ENCODE measurements at places on chromosomes 1 and 21.

DNA sequence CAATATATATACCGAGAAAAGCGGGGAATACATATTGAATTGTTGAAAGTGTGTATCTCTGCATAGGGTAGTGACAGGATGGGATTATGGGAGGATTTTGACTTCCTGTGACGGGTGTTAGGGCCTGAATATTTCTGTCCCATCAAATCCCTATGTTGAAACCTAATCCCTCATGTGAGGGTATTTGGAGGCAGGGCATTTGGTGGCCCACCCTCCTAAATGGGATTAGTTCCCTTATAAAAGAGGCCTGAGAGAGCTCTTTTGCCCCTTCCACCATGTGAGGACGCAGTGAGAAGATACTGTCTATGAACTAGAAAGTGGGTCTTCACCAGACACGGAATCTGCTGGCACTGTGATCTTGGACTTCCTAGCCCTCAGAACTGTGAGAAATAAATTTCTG lies 137.3 kb downstream of the ZSCAN20 start:
- no peak for DNase-seq
- no peaks in the 10 kb centered on the region for H3K36me3 ChIP-seq
- no peak overlapping the region for H3K4me3 ChIP-seq
- H3K27ac ChIP-seq: no peak overlapping the region

- DNase-seq: no peak
- H3K36me3 ChIP-seq: no peaks in the 10 kb centered on the region
- peaks cover 4% of the 10 kb centered on the region for H3K4me1 ChIP-seq
Observed at GRCh38 chr1:169245706-169246105, 121.9 kb downstream of the NME7 start.

- no peak overlapping the region for H3K27ac ChIP-seq
- no peaks in the 10 kb centered on the region for H3K36me3 ChIP-seq
- H3K4me3 ChIP-seq: no peak overlapping the region
- H3K4me1 ChIP-seq: no peaks in the 10 kb centered on the region
Observed at GRCh38 chr1:194227161-194227560, 1040.7 kb upstream of the B3GALT2 start.

- no peak for DNase-seq
- H3K36me3 ChIP-seq: peaks cover 33% of the 10 kb centered on the region
- H3K27me3 ChIP-seq: no peaks in the 10 kb centered on the region
Observed at GRCh38 chr1:35856964-35857363, 26.0 kb upstream of the AGO1 start.

GRCh38 chr1:114033216-114033706 lies 54.0 kb downstream of the OLFML3 start:
- DNase-seq: no peak
- H3K27me3 ChIP-seq: no peaks in the 10 kb centered on the region
- H3K4me1 ChIP-seq: peaks cover 6% of the 10 kb centered on the region
- no peak overlapping the region for H3K4me3 ChIP-seq

DNA sequence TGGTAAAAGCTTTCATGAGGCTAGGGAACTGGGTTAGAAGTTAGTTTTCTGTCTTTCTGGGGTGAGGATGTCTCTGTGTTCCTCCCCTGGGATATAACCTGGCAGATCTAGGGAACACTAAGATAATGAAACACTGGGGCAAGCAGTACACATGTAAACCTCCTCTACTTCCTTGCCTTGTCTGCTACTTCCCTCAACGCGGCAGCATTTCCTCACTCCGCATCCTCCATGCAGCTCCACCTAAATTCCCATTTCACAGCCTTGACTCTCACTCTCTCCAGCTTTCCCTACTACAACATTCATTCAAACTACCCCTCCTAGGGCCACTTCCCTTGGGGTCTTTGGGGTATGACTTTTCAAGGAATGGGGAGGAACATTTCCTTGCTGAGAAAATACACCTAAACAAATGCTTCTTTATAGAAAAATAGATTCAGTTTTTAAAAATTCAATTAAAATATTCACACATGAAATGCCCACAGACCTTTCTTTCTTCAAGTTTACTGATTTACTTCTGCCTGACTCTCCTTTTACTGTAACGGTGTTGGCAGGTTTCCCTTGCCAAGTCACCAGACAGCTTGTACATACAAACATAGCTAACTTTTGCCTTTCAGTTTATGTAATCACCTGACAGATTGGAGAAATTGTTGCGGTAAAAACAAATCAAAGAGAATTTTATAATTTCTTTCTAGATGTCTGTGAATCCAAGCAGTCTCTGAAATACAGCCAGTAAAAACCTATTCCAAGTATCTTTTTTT lies 90.1 kb downstream of the TNFSF18 start:
- no peaks in the 10 kb centered on the region for H3K27me3 ChIP-seq
- DNase-seq: no peak
- H3K4me1 ChIP-seq: peaks cover 5% of the 10 kb centered on the region
- no peak overlapping the region for H3K4me3 ChIP-seq
- H3K36me3 ChIP-seq: no peaks in the 10 kb centered on the region

DNA sequence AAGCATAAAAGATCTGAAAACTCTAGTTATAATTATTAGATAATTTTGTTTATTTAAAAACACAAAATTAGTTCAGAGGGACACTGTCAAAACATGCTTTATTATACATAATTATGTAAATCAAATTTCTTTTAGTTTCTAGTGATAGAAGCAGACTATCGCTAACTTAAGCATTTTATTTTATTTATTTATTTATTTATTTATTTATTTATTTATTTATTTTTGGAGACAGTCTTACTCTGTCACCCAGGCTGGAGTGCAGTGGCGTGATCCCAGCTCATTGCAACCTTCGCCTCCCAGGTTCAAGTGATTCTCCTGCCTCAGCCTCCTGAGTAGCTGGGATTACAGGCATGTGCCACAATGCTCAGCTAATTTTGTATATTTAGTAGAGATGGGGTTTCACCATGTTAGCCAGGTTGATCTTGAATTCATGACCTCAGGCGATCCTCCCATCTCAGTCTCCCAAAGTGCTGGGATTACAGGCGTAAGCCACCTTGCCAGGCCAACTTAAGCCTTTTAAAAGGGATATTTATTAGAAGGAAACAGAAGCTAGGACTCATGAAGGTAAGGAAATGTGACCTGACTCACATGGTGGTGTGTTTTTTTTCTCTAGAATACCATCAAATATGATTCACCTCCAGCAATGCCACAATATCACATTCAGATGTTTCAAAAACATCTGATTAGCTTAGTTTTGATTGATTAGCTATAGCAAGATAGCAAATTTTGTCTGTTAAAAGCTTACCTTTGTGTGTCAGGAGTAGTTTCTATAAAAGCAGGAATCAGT lies 1357.4 kb upstream of the ADGRL4 start:
- no peaks in the 10 kb centered on the region for H3K27me3 ChIP-seq
- H3K27ac ChIP-seq: no peak overlapping the region
- H3K36me3 ChIP-seq: no peaks in the 10 kb centered on the region
- no peaks in the 10 kb centered on the region for H3K4me1 ChIP-seq
- no peak overlapping the region for H3K4me3 ChIP-seq

GRCh38 chr1:164561007-164561406 lies 2.0 kb downstream of the PBX1 start:
- no peaks in the 10 kb centered on the region for H3K36me3 ChIP-seq
- H3K4me3 ChIP-seq: peak overlapping the region; percentile 72
- peaks cover 36% of the 10 kb centered on the region for H3K4me1 ChIP-seq
- no peaks in the 10 kb centered on the region for H3K27me3 ChIP-seq
